ENCODE measurements at places on chromosomes 7 and 10. TPM values are rescaled to one million over a fixed set of nuclear protein-coding genes. Genes with fewer than 3 reads are reported as not detected.

GRCh38 chr10:107732045-107732444 lies 567.5 kb upstream of the SORCS1 start:
- no peak overlapping the region for H3K4me3 ChIP-seq
- no peaks in the 10 kb centered on the region for H3K4me1 ChIP-seq
- DNase-seq = no peak
- no peak overlapping the region for H3K27ac ChIP-seq
- no peaks in the 10 kb centered on the region for H3K27me3 ChIP-seq
- no peaks in the 10 kb centered on the region for H3K36me3 ChIP-seq

DNA sequence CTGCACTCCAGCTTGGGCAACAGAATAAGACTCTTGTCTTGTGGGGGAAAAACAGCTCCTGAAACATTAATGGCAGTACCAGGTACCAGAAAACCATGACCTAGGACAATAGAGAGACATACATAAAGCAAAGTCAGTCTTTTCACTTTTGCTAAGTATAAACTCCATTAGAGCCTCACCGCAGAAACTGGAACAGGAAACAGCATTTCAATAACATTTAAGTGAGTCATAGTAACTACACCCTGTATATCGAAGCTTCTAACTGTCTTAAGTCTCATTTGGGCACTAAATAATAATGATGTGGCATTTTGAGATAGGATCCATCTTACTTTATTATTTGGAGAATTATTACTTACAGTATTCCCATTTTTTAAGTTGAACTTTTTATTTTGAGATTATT lies 517.8 kb upstream of the CELF2 start:
- H3K27me3 ChIP-seq = peaks cover 20% of the 10 kb centered on the region
- no peaks in the 10 kb centered on the region for H3K36me3 ChIP-seq
- no peak overlapping the region for H3K4me3 ChIP-seq
- no peaks in the 10 kb centered on the region for H3K4me1 ChIP-seq
- no peak for DNase-seq

DNA sequence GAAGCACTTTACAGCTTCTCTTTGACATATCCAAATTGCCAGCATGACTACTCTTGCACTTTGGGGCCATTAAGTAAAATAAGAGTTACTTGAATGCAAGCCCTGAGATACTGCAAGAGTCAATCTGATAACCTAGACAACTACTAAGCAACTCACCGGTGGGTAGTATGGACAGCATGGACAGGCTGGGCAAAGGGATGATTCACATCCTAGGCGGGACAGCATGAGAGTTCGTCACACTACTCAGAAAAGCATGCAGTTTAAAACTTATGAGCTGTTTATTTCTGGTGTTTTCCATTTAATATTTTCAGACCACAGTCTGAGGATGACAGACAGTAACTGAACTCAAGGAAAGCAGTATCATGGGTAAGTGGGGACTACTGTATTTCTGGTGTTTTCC lies 84.0 kb downstream of the ORC5 start:
- H3K36me3 ChIP-seq = peaks cover 33% of the 10 kb centered on the region
- no peaks in the 10 kb centered on the region for H3K27me3 ChIP-seq
- H3K4me1 ChIP-seq = no peaks in the 10 kb centered on the region

DNA sequence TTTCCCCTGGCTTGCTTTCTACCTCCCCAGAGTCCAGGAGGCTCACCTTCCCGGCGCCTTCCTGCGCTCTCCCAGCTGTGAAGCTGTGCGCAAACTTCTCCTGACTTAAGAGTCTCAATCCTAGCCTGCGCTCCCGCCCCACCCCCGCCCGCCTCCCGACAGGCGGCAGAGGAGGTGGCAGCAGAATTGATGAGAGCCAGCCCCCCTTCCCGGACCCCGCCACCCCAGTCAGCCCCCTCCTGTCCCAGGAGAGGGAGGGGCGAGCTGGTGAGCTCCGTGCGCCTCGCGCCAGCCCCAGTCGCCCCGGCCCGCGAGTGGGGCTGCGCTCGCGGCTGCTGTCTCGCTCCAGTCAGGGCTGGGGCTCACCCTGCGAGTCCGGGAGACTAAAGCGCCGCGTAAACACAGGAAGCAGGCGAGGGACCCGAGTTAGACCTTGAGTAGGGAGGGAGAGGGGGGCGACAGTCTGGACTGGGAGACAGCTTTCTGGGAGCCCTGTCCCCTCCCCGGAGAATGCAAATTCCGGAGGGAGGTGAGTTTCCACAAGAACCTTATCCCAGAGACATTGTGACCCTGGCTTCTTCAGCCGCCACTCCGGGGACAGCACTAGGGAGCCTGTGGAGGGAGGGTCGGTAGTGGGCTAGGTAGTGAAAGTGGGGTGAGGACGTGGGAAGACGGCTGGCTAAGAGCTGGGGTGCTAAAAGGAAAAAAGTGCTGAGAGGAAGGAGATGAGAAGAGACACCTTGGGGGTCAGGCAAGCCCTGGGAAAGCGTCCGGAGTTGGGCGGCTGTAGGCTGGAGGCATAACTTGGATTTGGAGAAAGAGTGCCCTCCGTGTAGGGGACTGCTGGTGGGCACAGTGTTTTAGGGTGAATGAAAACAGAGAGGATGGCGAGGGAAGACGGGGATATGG lies at the start of gene CALCR:
TSS of gene CALCR (minus strand) at position 79 of the 909 bp plus-strand sequence. CDS start 87,743 bp downstream, outside the sequence.
- no peaks in the 10 kb centered on the region for H3K36me3 ChIP-seq
- H3K27me3 ChIP-seq = peaks cover 27% of the 10 kb centered on the region
- no peaks in the 10 kb centered on the region for H3K4me1 ChIP-seq
- no peak within 1 kb of the TSS for H3K4me3 ChIP-seq
- no peak within 1 kb of the TSS for H3K27ac ChIP-seq

GRCh38 chr7:86411814-86412213 lies 231.9 kb upstream of the GRM3 start:
- no peaks in the 10 kb centered on the region for H3K36me3 ChIP-seq
- H3K27ac ChIP-seq = no peak overlapping the region
- DNase-seq = no peak
- no peaks in the 10 kb centered on the region for H3K4me1 ChIP-seq

DNA sequence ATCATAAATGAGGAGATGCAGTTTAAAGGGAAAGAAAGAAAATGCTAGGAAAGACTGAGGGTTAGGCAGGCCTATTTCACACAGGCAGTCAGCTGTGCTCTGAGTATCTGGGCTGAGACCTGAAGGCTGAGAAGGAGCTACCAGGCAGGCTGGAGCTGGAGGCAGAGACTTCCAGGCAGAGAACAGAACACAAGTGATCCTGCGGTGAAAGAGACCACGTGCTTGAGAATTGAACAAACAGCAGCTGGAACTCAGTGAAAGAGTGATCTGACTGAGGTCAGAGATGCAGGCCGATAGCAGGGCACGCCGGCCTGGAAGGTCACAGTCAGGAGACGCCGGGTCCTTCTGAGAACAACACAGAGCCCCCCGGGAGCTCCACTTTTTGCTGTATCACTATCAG lies 147.8 kb downstream of the ADAM12 start:
- peaks cover 3% of the 10 kb centered on the region for H3K27me3 ChIP-seq
- no peaks in the 10 kb centered on the region for H3K4me1 ChIP-seq
- no peaks in the 10 kb centered on the region for H3K36me3 ChIP-seq
- DNase-seq = no peak

GRCh38 chr7:157738066-157738460 lies 401.3 kb downstream of the DNAJB6 start:
- peak overlapping the region; percentile 40 for H3K27ac ChIP-seq
- no peak overlapping the region for H3K4me3 ChIP-seq
- H3K27me3 ChIP-seq = peaks cover 3% of the 10 kb centered on the region
- H3K4me1 ChIP-seq = peaks cover 2% of the 10 kb centered on the region

DNA sequence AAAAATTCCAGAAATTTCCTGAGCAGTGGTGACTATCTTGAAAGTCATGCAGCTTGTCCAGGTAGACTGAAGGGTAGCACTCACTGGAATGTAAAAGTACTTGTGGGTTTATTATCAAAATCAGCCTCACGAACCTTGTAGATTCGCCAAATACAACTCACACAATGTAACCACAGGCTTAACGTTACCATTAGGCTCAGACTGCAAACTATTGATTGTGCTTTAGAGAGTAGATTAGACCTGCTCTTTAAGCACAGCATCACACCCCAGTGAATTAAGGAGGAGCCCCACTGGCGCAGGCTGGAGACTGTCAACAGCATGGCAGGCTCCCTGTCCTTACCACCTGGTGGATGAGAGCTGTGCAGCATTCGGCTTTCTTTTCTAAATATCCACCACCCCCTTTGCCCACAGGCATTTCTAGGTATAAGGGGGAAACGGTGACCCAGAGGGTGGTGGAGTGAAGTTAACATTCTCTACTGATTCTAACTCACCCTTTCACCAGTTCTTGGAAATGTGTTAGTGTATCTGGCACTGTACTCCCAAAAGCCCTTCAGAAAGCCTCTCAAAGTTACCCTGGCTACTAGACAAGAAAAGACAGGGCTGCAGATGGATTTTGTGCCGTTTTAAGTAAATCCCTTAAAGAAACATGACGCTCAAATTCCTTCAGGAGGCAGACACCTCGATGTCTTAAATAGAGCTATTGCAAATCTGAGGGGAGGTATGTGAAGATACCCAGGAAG lies 56.6 kb downstream of the GSDME start:
- H3K27me3 ChIP-seq = no peaks in the 10 kb centered on the region
- H3K27ac ChIP-seq = no peak overlapping the region
- H3K4me1 ChIP-seq = no peaks in the 10 kb centered on the region
- no peak for DNase-seq

DNA sequence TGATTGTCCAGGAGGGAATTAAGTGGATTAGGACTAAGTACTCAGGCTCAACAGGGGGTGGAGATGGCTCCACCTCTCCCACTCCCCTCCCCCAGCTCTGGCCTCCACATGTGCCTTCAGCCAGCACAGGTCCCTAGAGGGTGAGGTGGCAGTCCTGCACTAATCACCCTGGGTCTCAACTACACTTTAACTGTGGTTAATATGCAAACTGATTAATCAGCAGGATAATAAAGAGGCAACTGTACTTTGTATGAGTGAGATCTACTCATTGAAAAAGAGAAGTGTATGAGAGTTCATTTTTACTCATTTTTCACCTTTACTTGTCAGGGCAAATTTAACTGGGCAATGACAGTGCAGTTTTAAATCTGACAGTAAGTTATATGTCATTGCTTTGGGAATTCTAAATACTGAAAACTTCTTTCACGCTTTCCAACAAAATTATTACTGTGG lies 223.8 kb upstream of the CCDC6 start:
- H3K4me1 ChIP-seq = no peaks in the 10 kb centered on the region
- no peak overlapping the region for H3K27ac ChIP-seq
- no peak for DNase-seq
- H3K4me3 ChIP-seq = no peak overlapping the region

GRCh38 chr10:6002809-6003510 lies 25.6 kb upstream of the IL15RA start:
- DNase-seq = no peak
- H3K27me3 ChIP-seq = no peaks in the 10 kb centered on the region
- peaks cover 15% of the 10 kb centered on the region for H3K4me1 ChIP-seq
- no peak overlapping the region for H3K4me3 ChIP-seq
- H3K27ac ChIP-seq = no peak overlapping the region

- no peak for DNase-seq
- H3K27ac ChIP-seq = no peak overlapping the region
- no peak overlapping the region for H3K4me3 ChIP-seq
- no peaks in the 10 kb centered on the region for H3K4me1 ChIP-seq
Measured at GRCh38 chr7:121744877-121745276, 128.1 kb upstream of the PTPRZ1 start.

DNA sequence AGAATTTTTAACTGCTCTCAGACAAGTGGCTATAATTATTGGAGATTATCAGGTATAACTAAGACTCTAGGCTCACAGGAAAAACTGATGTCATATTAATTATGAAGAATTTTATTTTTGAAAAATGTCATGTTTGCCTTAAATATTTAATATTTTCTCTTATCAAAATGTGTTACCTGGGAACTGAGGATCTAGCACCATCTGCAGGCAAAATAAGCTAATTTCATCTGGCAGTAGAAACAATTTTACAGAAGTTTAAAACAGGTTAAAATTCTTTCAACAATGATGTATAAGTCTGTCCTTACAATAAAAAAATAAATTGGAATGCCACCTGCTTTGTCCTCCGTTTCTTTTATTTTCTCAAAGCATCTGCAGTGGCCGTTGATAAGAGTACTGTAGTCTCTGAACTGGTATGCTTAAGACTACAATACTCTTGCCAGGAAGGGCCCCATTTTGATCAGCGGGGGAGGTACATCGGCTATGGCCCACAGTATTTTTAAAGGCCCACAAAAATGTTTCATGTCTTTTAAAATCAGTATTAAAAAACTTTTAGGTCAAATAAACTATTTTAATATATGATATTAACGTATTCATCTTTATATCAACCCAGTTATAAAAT lies 81.3 kb downstream of the VWDE start:
- H3K36me3 ChIP-seq = no peaks in the 10 kb centered on the region
- H3K4me1 ChIP-seq = peaks cover 2% of the 10 kb centered on the region
- DNase-seq = peak; percentile 31
- no peak overlapping the region for H3K4me3 ChIP-seq
- H3K27ac ChIP-seq = no peak overlapping the region
- no peaks in the 10 kb centered on the region for H3K27me3 ChIP-seq

- DNase-seq = no peak
- no peaks in the 10 kb centered on the region for H3K4me1 ChIP-seq
- H3K27me3 ChIP-seq = no peaks in the 10 kb centered on the region
- H3K4me3 ChIP-seq = no peak overlapping the region
Measured at GRCh38 chr7:119783799-119784198, 489.2 kb upstream of the KCND2 start.

DNA sequence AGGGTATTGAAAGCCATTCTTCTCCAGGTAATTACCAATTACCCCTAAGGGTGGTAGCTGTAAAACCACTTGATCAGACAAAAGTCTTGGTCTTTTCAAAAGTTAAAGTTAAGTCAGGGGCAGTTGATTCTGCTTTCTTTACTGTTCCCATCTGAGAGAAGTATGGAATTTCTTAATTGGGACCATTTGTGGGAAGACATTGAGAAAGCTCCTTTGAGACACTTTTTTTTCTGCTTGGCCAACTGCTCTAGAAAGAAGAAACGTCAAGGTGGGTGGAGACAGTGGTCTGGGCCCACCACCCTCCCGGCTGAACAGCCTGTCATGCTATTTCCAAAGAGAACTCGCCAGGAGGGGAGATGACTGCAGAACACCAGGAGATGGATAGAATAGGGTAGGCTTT lies 45.3 kb downstream of the WNT2 start:
- no peak for DNase-seq
- H3K27ac ChIP-seq = no peak overlapping the region
- H3K36me3 ChIP-seq = no peaks in the 10 kb centered on the region
- H3K27me3 ChIP-seq = peaks cover 7% of the 10 kb centered on the region

Gene ANKRD22
- 0.12 TPM for total RNA-seq

Gene CTAGE4
- total RNA-seq = 1.5 TPM

Gene BMPER
- total RNA-seq = not detected

Gene PSD
- total RNA-seq = 7.2 TPM

Gene COG5
- 62.8 TPM for total RNA-seq

Gene NRP1
- total RNA-seq = 0.10 TPM

Gene RBP4
- not detected for total RNA-seq

Gene TAS2R3
- 0.69 TPM for total RNA-seq

Gene ACSL5
- total RNA-seq = 22.9 TPM

Measured in activated naive CD4-positive, alpha-beta T cell treated with anti-CD3 and anti-CD28 coated beads for 36 hours (primary cell).